ENCODE measurements at places on chromosomes 2 and 18. TPM values are rescaled to one million over a fixed set of nuclear protein-coding genes. Genes with fewer than 3 reads are reported as not detected.

Gene ACVR1C
- 0.04 TPM for total RNA-seq

Gene PTPRM
- total RNA-seq = 32.5 TPM

Gene SIGLEC15
- total RNA-seq = 1.0 TPM

Gene TMEM169
- total RNA-seq = 0.58 TPM

Gene CYBRD1
- total RNA-seq = 132 TPM

Gene COL3A1
- total RNA-seq = not detected

Gene FEV
- not detected for total RNA-seq

Gene CAPN14
- total RNA-seq = 0.35 TPM

Gene POMC
- not detected for total RNA-seq

Gene CABYR
- total RNA-seq = 32.4 TPM

Gene ZNF521
- total RNA-seq = not detected

Gene RBM44
- 1.5 TPM for total RNA-seq

Gene HEATR5B
- total RNA-seq = 10.4 TPM

Gene PLGLB2
- 1.9 TPM for total RNA-seq

Gene FHOD3
- total RNA-seq = 13.3 TPM

Gene IL36RN
- total RNA-seq = 1.0 TPM

Gene B3GNT7
- 14.0 TPM for total RNA-seq

Gene SOWAHC
- 12.8 TPM for total RNA-seq

Gene METAP1D
- total RNA-seq = 32.4 TPM

Gene TDRD15
- 1.9 TPM for total RNA-seq

Gene LRRTM4
- 1.3 TPM for total RNA-seq
